ENCODE measurements at places on chromosomes 6 and 20.
A peak's percentile ranks its signal among the peaks of the same experiment; 100 is the strongest.

- DNase-seq = no peak
Observed at GRCh38 chr20:33791021-33791420, 20.1 kb upstream of the CHMP4B start.

GRCh38 chr6:150086026-150086425, 17.1 kb upstream of the ULBP3 start:
- DNase-seq = no peak

GRCh38 chr6:134080171-134080795, 27.9 kb upstream of the SLC2A12 start:
- DNase-seq = peak; percentile 49

- no peak for DNase-seq
Observed at GRCh38 chr6:42190554-42191183, 4.1 kb downstream of the GUCA1B start.

DNA sequence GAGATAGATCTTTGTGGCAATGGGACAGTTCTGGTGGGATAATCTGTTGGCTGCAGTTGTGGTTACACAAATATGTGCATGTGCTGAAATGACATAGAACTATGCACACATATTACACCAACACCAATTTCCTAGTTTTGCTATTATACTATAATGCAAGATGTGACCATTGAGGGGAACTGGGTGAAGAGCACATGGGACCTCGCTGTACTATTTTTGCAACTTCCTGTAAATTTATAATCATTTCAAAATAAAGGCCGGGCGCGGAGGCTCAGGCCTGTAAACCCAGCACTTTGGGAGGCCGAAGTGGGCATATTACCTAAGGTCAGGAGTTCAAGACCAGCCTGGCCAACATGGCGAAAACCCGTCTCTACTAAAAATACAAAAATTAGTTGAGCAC, 8.7 kb downstream of the ARMC12 start:
- DNase-seq = no peak

GRCh38 chr6:111667931-111668330, 62.3 kb upstream of the TRAF3IP2 start:
- no peak for DNase-seq

GRCh38 chr20:59002874-59003399, 4.1 kb downstream of the CTSZ start:
- DNase-seq = no peak

GRCh38 chr6:5994234-5994998, 12.3 kb downstream of the NRN1 start:
- no peak for DNase-seq

GRCh38 chr6:105757512-105758200, 328.5 kb upstream of the PRDM1 start:
- peak; percentile 54 for DNase-seq

Data from NCI-H2029 (cell line).